Urinary bladder (tissue), 4 donors: ENCODE measurements at places on chromosomes 13 and 19.

GRCh38 chr13:24688950-24689349, 8.7 kb downstream of the ATP12A start:
- DNase-seq: no peak

DNA sequence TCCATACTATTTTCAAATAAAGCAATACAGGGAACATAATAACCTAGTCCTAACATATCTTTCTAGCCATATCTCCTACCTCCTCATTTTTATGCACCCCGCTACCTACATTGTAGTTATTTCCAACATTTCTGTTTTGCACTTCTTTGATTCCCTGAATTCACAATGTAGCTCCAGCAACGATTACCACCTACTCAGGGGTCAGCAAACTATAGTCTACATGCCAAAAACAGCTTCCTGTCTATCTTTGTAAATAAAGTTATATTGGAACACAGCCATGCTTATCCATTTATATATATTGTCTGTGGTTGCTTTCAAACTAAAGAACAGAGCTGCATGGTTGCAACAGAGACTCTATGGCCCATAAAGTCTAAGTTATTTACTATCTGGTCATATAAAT, 16.7 kb downstream of the MYCBP2 start:
- DNase-seq: no peak

- no peak for DNase-seq
These were observed 212.5 kb downstream of the PCCA start for GRCh38 chr13:100301418-100301817.

DNA sequence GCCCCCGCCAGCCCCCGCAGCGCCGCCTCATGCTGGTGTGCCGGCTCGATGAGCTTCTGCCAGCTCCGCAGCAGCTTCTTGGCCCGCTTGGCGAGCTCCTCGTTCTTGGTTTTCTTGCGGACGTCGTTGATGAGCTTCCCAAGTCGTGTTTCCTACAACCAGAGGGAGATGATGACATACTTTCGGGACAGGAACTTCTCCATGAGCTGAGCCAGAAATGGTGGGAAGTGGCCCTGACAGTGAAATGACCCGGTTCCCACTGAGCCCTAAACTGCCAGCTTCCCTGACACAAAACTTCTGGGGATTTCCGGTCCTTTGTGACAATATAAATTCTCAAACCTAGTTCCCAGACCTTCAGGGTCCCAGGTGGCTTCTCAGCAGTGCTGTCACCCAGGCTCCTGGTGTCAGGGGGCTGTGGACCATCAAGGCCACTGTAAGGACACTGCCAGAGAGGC, 5.3 kb upstream of the SLC35E1 start:
- no peak for DNase-seq

DNA sequence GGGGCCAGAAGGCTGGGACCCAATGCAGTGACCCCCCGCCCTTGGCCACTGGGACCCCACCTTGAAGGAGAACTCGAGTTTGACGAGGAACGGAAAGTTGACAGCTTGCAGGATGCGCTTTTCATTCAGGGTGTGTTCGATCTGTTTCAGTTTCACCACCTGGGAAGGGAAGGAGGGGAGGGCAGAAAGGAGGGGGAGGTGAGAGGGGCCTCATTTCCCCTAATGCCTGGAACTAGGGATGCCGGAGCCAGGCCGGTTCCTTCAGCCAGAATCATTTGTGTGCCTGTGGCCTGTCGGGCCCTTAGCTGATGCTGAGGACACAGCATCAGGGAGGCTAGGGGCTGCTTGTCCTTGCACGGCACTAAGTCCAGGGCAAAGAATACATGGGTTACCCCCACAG, 12.2 kb upstream of the SAMD1 start:
- no peak for DNase-seq

DNA sequence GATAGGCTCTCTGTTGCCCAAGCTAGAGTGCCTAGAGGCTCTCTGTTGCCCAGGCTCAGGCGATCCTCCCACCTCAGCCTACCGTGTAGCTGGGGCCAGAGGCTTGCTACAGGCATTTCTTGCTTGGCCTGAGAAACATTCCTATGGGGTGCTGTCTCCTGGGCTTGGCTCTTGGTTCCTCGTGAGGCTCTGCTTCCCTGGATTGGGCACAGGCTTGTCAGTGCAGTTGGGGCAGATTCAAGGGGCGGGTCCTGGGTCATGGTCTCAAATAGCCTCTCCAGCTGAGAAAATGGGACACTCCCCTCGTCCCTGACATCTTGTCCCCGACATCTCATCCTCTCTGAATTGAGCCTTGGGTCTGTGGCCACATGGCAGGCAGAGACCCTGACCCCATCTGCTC, 4.9 kb downstream of the TSSK6 start:
- DNase-seq: no peak

DNA sequence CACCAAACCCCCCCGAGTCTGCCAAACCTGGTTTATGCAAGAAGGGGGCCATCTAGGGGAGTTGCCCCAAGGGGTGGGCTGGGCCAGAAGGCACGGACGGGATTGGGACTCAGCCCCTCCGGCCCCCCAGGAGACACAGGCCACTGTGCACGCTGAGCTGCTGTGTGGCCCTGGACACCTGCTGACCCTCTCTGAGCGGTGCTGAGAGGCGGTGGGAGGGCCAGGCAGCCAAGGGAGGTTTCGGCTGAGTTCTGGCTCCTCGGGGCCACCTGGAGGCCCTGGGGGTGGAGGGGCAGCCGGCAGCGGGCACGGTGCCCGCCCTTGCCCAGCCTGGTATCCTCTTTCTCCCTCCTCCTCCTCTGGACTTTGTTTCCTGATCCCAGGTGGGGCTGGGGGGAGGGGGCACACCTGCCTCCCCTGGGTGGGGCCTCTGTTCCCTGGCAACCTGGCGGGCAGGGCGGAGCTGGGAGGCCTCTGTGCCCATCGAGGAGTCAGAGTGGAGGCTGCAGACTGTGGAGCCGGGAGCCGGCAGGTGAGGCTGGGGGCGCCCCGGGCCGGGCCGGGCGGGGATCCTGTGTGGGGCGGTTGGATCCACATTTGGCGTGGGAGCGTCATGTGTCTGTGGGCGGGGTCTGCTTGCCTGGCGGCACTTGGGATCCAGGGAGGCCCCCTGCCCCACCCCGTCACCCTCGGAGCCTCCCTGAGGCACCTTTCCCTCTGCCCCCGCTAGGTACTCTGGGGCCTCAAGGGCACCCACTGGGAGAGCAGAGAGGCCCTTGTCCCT, at the start of gene MISP:
MISP (plus strand) TSS at position 473 of the 784 bp plus-strand sequence. CDS start 5,835 bp downstream, outside the sequence.
- no peak for DNase-seq

DNA sequence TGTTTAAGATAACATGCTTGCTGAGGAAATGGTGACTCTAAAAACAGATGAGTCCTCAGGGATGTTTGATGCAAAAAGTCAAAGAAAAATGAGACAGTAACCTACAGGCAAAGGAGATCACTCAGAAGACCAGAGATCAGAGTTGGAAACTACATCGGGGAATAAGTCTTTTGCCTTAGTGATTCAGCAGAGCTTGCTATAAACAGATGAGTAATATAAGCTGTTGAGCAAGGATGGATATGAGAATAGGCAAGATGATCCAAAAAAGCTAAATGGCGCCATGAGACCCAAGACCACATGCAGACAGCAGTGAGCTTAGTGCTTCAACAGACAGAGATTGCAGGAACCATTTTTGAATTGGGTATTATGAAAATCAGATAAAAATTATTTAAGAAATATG, 168.6 kb downstream of the POSTN start:
- DNase-seq: no peak

DNA sequence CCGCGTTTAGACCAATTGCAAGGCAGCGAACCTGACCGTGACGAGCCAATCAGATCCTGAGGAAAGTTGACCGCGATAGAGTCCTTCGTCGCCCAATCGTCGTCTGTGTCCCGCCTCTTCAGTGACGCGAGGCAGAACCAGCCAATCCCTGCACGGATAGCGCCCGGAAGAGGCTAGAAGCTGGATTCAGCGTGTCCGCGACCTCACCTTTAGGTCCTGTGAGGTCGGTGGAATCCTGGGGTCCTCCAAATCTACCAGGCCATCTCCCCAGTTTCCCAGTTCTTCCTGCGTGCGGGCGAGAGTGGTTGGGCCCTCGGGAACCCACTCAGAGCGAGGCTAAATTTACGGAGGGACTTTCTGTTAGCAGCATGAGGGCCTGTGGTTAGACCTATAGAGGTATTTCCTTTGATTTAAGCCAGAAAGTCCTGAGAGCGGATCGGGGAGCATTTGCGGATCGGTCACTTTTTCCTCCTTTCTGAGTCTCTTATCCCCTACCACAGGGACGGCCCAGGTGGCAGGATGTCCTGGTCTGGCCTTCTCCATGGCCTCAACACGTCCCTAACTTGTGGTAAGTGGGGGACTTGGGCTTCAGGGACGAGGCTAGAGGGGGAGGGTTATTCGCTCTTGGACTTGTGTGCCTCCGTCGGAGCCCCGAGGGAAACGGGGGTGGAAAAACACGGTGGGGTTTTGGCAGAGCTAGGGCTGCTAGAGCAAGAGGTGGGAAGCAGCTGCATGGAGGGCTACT, at the start of gene MRPS12:
MRPS12 (plus strand) TSS at position 169 of the 745 bp plus-strand sequence; CDS start at position 520, 351 bp downstream.
- peak; percentile 99 for DNase-seq

DNA sequence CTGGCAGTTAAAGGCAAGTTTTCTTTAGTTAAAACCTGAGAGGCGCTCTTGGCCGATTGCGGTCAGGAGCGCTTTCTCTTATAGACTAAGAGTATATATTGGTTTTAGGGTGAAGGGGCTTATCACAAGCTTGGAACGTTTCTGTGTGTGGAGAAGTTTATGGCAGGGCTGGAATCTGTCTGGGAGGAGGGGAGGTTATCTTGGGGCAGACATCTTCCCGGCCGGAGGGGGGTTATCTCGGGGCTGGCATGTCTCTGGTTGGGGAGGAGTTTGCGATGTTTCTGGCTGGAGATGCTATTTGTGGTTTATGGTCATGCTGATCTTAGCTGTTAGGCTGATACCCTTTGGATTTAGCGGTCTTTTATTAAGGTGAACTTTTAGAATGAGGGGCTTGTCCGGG, 18.3 kb downstream of the KDM4B start:
- DNase-seq: no peak

- no peak for DNase-seq
These were observed 964 bp downstream of the KHSRP start for GRCh38 chr19:6423499-6424194.

GRCh38 chr13:37306778-37307544, 201.5 kb upstream of the CSNK1A1L start:
- no peak for DNase-seq

DNA sequence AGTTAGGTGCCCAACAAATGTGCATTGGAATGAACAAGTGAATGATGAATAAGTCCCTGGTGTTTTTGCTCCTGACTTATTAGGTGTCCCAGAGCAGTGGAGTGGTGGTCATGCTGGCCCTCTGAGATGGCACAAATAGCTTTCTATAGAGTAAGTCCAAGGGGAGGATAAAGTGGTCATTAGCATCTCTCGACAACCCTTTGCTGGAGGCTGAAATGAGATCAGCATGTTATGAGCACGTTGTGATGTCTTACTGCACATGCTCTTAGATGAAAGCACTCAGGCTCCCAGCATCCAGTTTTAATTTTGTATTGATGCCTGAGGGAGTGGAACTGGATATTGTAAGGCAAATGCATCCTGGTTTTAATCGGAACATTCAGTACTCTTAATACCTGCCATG, 326.2 kb downstream of the RFC3 start:
- no peak for DNase-seq

GRCh38 chr13:112172017-112172416, 105.1 kb downstream of the SOX1 start:
- no peak for DNase-seq

- DNase-seq: peak; percentile 67
These were observed 4.9 kb upstream of the SMIM17 start for GRCh38 chr19:56637976-56638555.

- no peak for DNase-seq
These were observed 12.9 kb downstream of the OR7C2 start for GRCh38 chr19:14954071-14954655.

GRCh38 chr19:31548941-31549340, 199.7 kb upstream of the TSHZ3 start:
- DNase-seq: no peak

DNA sequence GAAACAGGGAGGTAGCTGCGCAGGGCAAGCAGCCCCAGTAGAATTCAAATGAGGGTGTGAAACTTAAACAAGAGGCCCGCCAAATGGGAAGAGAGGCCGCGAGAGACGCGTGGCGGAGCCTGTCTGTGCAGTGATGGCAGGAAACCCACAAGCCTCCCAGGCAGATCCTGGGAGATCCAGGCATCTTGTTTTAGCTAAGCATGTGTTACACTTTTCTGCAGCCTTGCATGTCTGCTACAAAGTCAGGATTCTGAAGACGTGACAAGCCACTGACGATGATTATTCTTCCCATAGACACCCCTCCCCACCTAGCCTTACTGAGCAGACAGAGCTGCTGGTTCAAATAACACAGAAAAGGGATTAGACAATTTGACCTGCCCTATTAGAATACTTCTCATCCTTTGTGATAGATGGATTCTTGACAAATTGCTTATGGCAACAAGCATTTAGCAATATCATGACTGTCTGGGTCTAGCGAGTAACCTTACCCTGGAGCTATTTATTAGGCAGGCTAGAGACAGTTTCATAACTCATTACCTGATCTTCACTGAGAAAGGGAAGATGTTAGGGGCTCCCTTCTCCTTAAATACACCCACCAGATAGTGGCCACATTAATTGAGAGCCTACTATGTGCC, 185.2 kb upstream of the IRS2 start:
- DNase-seq: no peak

DNA sequence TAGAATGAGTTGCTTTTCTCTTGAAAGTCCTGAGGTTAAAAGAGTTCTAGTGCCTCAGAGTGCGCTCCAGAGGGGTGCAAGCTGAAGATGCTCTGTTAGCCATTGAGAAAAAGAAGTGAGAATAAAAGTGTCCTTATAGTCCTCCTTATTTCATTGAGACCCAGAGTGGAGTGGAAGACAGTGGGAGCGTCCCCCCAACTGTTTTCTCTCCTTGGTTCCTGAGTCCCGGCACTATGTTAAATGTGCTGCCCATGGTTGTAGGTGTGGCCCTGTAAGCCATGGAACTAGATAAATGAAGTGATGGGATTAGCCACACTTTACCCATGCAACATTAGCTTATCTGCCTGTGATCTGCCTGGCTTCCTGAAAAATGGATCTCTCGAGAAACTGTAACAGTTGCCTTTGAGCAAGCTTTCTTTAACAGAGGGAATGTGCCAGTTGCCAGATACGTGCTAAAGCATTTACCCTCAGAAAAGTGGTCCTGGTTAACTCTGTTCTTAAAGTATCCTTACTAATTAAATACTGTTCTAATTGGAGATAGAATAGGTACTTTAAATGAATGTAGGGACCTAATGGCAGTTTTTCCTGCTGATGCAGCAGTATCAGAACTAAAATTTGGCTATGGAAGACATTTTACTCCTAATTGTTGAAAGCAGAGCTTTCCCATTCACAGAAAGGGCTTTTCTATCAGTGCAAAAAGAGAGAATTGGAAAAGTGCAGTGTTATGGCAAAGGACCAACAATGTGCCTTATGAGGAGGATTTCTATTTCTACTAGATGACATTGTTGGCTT, 21.4 kb upstream of the PSG9 start:
- DNase-seq: no peak

DNA sequence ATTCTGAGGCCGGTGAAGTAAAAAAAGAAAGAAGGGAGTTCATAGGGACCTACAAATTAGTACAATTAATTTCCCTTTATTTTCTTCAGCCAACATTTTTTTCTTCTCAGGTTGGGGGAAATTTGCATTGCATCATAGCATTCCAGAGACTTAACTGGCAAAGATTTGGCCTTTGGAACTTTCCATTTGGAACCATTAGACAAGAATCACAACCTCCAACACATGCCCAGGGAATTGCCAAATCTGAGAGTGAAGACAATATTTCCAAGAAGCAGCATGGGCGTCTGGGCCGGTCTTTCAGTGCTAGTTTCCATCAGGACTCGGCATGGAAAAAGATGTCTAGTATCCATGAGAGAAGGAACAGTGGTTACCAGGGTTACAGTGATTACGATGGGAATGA, 6.4 kb upstream of the ERCC5 start:
- DNase-seq: no peak

- no peak for DNase-seq
These were observed 150.9 kb downstream of the LACC1 start for GRCh38 chr13:44030615-44031014.
